ENCODE measurements at places on chromosomes 6 and 20.

- no peak for DNase-seq
Observed at GRCh38 chr6:137415834-137416190, 78.4 kb downstream of the OLIG3 start.

GRCh38 chr6:444653-445275, 53.2 kb downstream of the IRF4 start:
- DNase-seq, result peak; percentile 39

- no peak for DNase-seq
Observed at GRCh38 chr6:155152211-155153076, 111.4 kb upstream of the CLDN20 start.

GRCh38 chr20:56373942-56374341, 15.2 kb downstream of the FAM210B start:
- DNase-seq, result no peak

DNA sequence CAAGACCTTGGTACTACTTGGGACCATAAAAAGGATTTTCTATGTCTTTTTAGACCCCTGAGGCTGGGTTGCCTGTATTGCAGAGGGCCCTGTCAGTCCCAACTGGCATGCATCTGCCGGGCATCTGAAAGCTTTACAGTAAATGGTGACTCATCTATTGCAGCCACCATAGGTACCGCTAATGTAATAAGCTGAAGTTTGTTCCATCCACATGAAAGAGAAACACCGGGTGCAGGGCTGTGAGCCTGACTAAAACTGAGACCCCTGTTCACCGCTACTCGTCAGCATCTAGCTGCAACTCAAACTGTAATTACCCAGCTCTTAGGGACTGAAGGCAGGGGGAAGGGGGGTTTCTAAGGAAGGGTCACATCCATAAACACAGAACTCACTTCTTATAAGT, 49.5 kb downstream of the TRERF1 start:
- DNase-seq, result peak; percentile 49

GRCh38 chr6:129141499-129141898, 258.6 kb downstream of the LAMA2 start:
- DNase-seq, result no peak

- DNase-seq, result no peak
Observed at GRCh38 chr20:361561-361960, 14.7 kb downstream of the NRSN2 start.

- no peak for DNase-seq
Observed at GRCh38 chr20:54438166-54438565, 37.2 kb upstream of the DOK5 start.

GRCh38 chr6:25035512-25036435, 100.0 kb upstream of the RIPOR2 start:
- no peak for DNase-seq

DNA sequence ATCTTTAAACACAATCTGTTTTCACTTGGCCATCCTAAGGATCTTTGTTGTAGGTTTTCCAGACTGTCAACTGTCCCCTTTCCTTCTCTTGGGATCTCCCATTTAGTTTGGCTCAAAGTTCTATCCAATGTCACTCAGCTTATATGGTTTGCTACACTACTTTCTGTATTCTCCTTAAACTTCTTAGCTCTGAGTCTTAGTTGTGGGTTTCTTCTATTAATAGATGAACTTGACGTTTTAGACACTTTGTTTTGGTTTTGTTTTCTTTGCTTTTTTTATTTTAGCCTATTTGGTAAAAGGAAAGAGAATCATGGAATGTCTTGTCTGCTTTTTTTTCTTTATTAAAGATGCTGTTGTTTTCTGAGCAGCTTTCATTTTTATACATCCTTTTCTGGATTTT, 11.4 kb downstream of the RMND1 start:
- no peak for DNase-seq

Data from activated T-cell treated with anti-CD3 and anti-CD28 coated beads for 24 hours (primary cell).